IMR-90 (cell line): ENCODE measurements at places on chromosomes 5 and 9.
A peak's percentile ranks its signal among the peaks of the same experiment; 100 is the strongest.

DNA sequence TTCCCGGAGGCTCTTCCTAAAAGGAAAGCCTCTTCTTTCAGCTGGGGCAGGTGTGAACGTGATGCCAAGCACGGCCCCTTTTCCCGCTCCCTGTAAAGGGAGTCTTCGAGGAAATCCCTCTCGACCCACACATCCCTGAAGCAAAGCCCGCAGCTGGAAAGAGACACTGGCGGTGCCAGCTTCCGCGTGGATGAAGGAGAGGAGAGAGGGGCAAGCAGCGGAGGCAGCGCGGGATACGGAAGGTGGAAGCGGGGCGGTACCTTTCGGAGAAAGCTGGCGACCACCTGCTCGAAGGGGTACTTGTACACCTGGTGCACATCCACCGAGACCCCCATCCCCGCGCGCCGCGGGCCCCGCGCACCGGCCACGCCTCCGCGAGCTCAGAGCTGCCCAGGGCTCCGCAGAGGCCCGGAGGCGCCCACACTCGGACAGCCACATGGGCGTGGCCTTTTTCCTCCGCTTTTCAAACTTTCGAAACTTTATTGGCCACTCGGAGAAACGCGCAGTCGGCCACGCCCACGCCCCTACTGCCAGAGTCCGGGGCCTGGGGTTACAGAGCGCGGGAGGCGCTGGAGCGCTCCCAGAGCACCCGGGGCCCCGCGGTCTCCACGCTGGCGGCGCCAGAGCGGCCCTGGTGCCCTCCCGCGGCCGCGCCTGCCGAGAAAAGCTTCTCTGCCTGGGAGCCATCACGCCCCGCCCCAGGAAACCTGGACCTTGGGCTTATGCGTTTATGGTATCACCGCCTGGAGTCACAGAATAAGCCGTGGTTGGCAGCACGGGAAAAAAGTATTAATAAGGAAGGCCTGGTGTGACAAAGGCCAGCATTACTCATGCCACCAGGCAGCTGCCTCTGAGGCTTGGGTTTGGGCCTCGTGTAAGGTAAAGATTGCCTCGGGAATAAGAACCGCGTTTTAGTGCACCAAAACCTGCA, at the start of gene PRELID2:
TSS of gene PRELID2 (minus strand) at position 426 of the 931 bp plus-strand sequence. CDS start at position 335, 91 bp downstream.
- DNase-seq, result peak; percentile 84

GRCh38 chr9:69307446-69308205, 17.4 kb upstream of the ENTREP1 start:
- peak; percentile 55 for DNase-seq

DNA sequence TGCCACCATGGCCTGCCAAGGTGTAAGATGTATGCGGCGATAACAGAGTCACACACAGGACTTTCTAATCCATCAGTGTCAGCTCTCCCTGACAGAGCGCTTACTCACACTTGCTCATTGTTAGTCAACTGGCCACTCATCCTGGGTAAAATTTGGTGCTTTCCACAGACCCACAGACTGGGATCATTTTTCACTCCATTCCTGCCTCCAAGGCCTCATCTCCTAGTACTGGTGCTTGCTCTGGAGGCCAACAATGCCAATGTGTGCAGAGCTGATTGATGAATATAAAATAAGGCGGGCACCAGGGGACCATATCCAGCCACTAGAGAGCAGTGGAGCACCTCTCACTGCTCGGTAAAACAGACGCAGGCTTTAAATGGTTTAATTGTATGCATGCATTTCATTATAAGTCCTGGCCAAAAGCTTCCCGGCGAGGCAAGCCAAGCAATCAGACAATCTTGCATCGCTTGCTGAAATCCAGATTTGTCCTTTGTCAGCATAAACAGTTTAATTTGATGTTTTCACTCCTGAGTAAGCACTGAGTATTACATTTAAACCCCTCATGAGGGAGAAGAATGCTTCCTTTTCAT, 22.3 kb downstream of the PSMB7 start:
- peak; percentile 95 for DNase-seq

DNA sequence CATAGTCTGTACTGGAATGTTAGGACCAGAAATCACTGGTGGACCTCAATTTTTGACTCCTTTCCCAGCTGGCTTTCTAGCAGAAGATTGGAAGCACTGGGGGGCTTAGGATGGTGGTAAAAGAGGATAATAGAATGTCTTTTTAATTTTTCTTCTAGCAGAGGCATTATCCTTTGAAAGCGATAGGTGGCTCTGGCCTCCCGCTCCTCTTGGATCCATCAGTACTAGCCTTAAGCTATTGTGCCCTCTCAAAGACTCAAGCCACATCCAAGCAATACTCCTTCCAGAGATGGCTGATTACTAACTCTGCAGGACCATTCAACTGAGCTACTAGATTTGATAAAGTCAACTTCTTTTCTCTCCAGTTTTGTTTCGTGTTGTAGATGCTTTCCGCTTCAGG, 610.6 kb downstream of the CDH12 start:
- DNase-seq, result no peak

DNA sequence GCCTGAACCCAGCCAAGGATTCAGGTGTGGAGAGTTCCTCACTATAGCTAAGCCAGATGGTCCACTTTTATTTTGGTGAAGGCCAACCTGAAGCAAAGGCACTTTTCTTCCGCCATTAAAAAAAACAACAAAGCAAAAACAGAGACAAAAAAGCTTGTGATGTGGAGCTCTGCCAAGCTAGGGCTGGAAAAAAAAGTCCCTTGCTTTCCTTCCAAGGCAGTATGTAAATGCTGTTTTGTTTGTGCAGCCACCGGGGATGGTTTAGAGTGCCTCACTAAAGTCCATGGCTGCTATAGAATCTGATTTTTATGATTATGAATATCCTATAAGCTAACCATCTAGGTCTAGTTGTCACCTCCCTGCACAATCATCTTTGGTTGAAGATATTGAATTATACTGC, 14.9 kb downstream of the MEGF10 start:
- no peak for DNase-seq

GRCh38 chr9:112104401-112104800, 70.7 kb downstream of the SUSD1 start:
- DNase-seq, result no peak

GRCh38 chr5:68884144-68884754, 209.6 kb upstream of the SLC30A5 start:
- no peak for DNase-seq

GRCh38 chr9:12698266-12698665, 5.1 kb downstream of the TYRP1 start:
- DNase-seq, result peak; percentile 76

- no peak for DNase-seq
Measured at GRCh38 chr9:2170722-2171121, 155.6 kb downstream of the SMARCA2 start.

DNA sequence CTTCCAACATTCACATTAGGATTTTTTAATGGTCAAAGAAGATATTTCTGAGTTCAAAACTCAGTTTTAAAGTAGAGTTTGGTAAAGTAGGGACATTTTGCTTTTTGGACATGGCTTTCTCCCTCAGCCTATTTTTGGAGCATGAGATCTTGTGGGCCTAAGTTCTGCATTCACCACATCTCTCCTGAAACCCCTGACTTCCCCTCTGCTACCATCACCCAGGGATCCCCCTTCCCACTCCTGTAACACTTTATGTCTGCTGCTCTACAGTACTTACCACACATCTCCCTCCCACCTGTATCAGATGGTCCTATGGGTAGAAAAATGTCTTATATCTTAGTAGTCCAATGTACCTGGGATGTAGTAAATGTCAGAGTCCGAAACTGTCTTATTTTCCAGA, 48.2 kb upstream of the JAK2 start:
- no peak for DNase-seq

GRCh38 chr5:17367256-17367840, 130.7 kb upstream of the TAF11L2 start:
- DNase-seq, result no peak

- DNase-seq, result peak; percentile 99
Measured at GRCh38 chr5:17249029-17249634, 31.7 kb downstream of the BASP1 start.

DNA sequence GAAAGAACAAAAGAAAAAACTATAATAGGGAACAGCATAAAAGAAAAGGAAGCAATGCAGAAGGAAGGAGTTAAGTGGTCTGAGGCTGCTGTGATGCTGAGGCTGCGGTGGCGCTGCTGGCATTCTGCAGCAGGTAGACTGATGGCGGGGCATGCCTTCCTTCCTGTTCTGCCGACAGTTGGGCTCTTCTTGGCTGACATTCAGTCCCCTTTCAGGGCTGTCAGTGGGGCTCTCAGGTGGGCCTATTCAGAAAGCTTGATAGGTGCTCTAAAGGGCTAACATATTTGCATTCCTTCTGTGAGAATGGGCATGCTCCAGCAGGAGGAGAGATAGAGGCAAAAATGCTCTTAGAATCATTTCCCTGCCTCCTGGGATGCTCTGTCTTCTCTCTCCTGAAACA, 5.1 kb upstream of the CLINT1 start:
- no peak for DNase-seq

GRCh38 chr9:136754626-136755301, 3.3 kb downstream of the LCN8 start:
- DNase-seq, result no peak

DNA sequence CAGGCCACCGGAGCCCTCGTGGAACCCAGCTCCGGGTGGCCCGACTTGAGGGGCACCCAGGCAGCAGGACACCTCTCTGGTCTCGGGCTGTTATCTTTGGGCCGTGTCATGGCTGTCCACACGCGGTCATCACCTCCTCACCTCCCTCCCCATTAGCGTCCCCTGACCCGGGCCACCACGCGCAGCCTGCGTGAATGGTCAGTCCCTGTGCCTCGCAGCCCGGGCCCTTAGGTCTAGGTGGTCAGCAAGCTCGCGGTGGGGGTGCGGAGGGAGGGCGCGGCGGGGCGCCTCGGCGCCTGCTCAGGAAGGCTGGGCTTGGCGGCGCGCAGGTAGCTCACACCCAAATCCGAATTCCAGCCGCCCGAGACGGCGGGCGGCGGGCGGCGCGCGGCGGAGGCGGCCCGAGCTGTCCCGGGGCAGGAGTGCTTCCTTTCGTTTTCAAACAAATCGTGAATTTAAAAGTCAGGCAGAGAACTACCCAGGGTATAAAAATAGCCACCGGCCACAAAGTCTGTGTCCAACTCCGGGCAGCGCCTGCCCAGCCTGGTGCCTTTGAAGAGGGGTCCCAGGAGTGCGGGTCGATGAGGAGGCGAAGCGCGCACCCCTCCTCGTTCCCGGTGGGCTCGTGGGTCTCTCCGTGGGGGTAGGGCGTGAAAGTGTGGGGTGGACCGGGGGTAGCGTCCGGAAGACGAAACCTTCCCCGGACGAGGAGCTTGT, 1.0 kb upstream of the RXRA start:
- DNase-seq, result peak; percentile 49

DNA sequence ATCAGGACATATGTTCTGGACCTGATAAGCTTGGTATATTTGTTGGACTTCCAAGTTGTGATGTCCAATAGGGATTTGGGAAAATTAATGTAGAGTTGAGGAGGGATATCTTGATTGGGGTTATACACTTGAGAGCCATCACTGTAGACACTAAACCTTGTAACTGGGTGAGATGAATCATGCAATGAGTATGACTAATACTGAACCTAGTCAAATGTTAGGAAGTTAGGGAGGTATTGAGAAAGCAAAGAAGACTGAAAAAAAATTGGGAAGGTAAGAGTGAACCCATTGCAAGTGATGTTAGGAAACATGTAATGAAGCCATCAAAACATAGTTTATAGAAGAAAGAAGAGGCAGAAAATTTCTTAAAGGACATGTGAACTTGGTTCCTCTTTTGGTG, 668.4 kb upstream of the CDH9 start:
- no peak for DNase-seq

GRCh38 chr9:132756214-132756845, 86.1 kb downstream of the GTF3C4 start:
- no peak for DNase-seq

- DNase-seq, result no peak
Measured at GRCh38 chr9:35917261-35917660, 8.0 kb downstream of the SPAAR start.

DNA sequence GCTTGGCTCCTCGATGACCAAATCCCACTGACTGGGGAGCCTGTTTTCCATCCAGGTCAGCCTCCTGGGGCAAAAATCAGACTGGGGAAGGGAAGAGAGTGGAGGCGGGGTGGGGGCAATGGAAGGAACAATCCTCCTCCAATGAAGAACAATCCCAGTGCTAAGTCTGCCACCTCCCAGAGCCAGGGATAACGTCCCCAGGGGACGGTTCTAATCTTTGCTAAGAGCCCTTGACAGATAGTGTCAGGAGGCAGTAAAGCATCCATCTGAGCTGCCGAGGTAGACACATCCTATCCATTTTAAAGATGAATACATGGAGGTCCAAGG, 298.5 kb upstream of the MSX2 start:
- DNase-seq, result no peak

DNA sequence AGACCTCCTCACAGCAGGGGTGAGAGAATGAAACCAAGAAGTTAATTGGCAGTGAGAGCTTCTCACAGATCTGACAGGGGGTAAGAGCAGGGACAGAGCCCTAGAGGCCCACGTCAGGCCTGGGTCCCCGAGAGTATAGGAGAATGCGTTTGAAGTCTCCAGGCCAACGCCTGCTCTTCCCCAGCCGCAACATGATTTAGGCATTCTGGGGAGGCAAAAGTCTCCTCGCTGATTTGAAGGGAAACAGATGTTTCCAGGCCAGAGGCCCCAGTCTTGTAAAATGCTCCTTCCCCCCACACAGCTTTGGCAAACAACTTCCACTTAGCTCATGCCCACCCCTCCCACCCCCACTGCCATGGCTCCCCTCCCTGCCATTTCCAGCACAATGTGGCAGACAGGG, 239.2 kb upstream of the TRIM32 start:
- no peak for DNase-seq

GRCh38 chr5:26026044-26026443, 1012.3 kb downstream of the CDH9 start:
- no peak for DNase-seq

DNA sequence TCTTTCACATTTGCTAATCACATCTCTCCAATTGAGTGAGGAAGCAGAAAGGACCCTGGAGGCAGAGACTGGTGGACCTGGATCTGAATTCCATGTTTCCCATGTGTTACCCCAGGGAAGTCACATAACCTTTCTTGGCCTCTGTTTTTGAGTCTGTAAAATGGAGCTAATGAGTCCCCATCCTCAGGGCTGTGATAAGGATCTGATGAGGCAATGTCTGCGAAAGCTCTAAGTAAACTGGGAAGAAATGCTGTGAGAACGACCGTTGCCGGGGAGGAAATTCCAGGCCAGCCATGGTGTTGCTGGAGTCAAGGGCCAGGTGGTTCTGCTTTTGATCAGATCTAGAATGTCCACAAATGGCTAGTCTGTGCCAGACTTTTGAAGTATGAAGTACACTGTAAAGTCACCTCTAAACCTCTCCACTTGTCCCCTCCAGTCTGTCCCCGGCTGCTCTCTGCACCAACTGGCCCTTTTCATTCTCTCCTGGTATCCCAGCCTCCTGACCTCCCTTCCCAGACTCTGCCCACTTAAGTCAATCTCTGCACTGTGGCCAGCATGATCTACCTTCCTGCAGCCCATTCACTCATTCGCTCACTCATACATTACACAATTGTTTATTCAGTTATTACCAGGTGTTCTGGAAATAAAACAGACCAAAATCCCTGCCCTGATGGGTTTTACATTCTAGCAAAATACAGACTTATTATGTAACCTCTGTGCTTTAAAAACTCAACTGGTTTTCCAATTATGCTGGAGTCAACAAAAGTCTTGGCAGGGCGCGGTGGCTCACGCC, 32.5 kb upstream of the N4BP3 start:
- no peak for DNase-seq
